Activated CD8-positive, alpha-beta T cell treated with anti-CD3 and anti-CD28 coated beads, Interleukin-2, amount 10 ng/mL, durations not matched to agents 7 days and 5 days (primary cell): ENCODE measurements at places on chromosomes 12 and 14. TPM values are rescaled to one million over a fixed set of nuclear protein-coding genes. Genes with fewer than 3 reads are reported as not detected.

NEUROD4 gene
- not detected for total RNA-seq

NKX2-8 gene
- total RNA-seq: not detected

IKBIP gene
- total RNA-seq: 35.4 TPM

NKX2-1 gene
- not detected for total RNA-seq

APAF1 gene
- 35.9 TPM for total RNA-seq

IL22 gene
- total RNA-seq: not detected

AICDA gene
- total RNA-seq: not detected

C12orf54 gene
- total RNA-seq: not detected

CLEC4C gene
- total RNA-seq: not detected

IL31 gene
- total RNA-seq: not detected

C12orf56 gene
- not detected for total RNA-seq

FSCB gene
- not detected for total RNA-seq

ADCY4 gene
- 3.4 TPM for total RNA-seq

SLC6A12 gene
- not detected for total RNA-seq

NTS gene
- total RNA-seq: not detected

HELB gene
- 25.7 TPM for total RNA-seq

ASIC1 gene
- total RNA-seq: 27.9 TPM

CLMN gene
- 1.6 TPM for total RNA-seq

TMEM52B gene
- not detected for total RNA-seq

ZNF605 gene
- total RNA-seq: 9.6 TPM

OAS2 gene
- total RNA-seq: 242 TPM

AQP5 gene
- total RNA-seq: not detected

PIK3C2G gene
- total RNA-seq: not detected
